ENCODE measurements at places on chromosomes 11 and 22. TPM values are rescaled to one million over a fixed set of nuclear protein-coding genes. Genes with fewer than 3 reads are reported as not detected.

GLYATL2 gene
- 0.15 TPM for polyA plus RNA-seq

MS4A7 gene
- polyA plus RNA-seq = 6.7 TPM

FAM89B gene
- polyA plus RNA-seq = 42.0 TPM

TRIM34 gene
- polyA plus RNA-seq = 1.9 TPM

OR51E2 gene
- 0.07 TPM for polyA plus RNA-seq

CECR2 gene
- 6.4 TPM for polyA plus RNA-seq

RASSF10 gene
- 0.15 TPM for polyA plus RNA-seq

ZNF280B gene
- 0.01 TPM for polyA plus RNA-seq

ATXN10 gene
- 11.8 TPM for polyA plus RNA-seq

SMC1B gene
- not detected for polyA plus RNA-seq

PAFAH1B2 gene
- 18.7 TPM for polyA plus RNA-seq

SPI1 gene
- 10.2 TPM for polyA plus RNA-seq

TREH gene
- polyA plus RNA-seq = 4.8 TPM

APOBEC3A gene
- polyA plus RNA-seq = 0.22 TPM

SDHD gene
- 187 TPM for polyA plus RNA-seq

CLTCL1 gene
- polyA plus RNA-seq = 5.4 TPM

Data from heart right ventricle (tissue), 16 donors.